ENCODE measurements at places on chromosomes 1 and 21. TPM values are rescaled to one million over a fixed set of nuclear protein-coding genes. Genes with fewer than 3 reads are reported as not detected.

The OR2AK2 gene
- total RNA-seq: not detected

The B3GALT2 gene
- total RNA-seq: not detected

The GPR153 gene
- total RNA-seq: 1.2 TPM

The ERG gene
- total RNA-seq: 0.06 TPM

The HIVEP3 gene
- total RNA-seq: 2.6 TPM

The DENND4B gene
- total RNA-seq: 34.8 TPM

The TSPAN1 gene
- total RNA-seq: 2.3 TPM

The TSPEAR gene
- total RNA-seq: not detected

The TNFRSF4 gene
- total RNA-seq: not detected

The HFM1 gene
- 0.09 TPM for total RNA-seq

The CHODL gene
- total RNA-seq: not detected

The CA6 gene
- not detected for total RNA-seq

The SLC35A3 gene
- total RNA-seq: 11.1 TPM

The UMODL1 gene
- not detected for total RNA-seq

All from A549 treated with DMSO at 1 μM for 4 hours (cell line).